Testis (tissue), 5 donors: ENCODE measurements at places on chromosomes 13 and 19.
A peak's percentile ranks its signal among the peaks of the same experiment; 100 is the strongest.

GRCh38 chr13:34459856-34460255 lies 482.2 kb upstream of the NBEA start:
- DNase-seq: no peak

GRCh38 chr13:112859817-112860190 lies 109.2 kb upstream of the MCF2L start:
- no peak for DNase-seq

DNA sequence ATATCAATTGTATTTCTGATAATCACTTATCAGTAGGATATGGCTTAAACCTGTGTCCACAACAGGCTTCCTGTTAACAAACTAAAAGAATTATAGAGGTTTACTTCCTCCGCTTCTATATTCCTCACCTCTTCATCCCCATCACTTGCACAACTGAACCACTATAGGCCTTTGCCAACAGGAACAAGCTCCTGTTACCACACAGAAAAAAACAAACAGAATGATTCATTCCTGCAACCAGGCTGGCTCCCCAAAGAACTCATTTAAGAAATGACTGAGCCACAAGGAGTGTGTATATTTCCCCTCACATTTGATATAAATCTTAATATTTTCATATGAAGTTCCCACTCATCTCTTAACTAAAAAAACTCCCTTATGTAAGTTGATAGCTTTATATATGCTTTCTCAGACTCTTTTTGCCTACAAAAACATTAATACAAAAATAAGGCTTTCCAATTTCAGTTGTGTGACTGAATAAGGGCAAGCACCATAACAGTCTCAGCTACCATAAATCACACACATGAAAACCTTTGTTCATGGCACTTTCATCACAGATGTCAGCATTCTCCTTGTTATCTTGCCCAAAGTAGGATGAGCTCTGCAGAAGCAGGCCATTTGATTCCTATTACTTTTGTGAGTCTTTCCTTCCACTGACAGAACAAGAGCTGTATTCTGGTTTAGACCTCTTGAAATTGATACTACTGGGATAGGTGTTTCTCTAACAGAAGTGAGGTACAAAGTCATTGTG lies 366.8 kb downstream of the SLITRK1 start:
- no peak for DNase-seq

- DNase-seq: no peak
Measured at GRCh38 chr13:110179116-110179856, 127.7 kb downstream of the COL4A1 start.

DNA sequence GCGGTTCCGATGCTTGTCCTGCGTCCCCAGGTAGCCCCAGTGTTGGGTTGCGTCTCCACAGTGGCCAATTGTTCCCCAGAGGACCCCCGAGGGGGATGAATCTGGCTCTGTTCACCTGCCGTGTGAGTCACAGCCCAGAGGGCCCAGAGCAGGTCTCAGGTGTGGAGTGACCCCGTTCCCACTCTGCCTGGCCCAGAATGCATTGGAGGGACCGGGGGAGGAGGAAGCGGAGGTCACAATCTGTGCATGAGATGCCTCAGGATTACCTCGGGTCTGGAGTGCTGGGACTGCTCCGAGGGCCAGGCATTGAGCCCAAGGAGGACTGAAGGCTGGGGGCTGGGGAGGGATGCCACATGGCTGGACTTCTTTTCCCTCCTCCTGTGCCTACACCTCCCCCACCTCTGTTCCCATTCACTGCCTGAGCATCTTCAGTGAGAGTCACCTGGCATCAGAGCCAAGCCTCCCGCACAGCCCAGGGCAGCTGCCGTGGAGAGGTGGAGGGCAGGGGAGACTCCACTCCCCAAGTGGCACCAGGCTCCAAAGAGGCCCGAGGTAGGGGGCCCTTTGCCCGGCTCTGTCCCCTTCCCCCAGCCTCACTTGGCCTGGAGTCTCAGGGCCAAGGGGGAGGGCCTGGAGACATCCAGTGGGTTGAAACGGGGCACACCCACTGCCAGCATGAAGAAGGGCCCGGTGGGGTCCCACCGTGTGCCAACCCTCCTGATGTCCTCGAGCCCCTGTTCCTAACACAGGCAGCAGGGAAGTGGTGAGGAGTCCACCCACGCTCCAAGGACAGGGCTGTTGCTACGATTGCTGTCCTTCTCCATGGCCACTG lies 81.1 kb downstream of the CHST8 start:
- no peak for DNase-seq

DNA sequence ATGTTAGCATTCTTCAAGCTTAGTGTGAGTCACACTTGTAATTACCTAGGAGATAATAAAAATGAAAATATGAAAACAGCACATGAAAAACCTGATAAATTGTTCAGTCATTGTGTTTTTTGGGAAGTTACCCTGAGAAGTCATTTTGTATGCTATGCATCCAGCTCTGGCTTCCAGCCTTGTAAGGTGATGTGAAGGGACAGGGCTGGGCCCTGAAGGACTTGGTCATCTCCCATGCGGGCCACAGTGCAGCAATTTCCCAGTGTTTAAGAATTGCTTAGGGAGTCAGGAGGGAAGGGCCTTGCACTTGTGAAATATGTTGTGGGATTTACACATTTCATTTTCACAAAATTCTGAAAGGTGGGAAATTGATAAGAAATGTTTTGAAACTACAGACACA lies 41.3 kb downstream of the ARHGEF7 start:
- DNase-seq: no peak

DNA sequence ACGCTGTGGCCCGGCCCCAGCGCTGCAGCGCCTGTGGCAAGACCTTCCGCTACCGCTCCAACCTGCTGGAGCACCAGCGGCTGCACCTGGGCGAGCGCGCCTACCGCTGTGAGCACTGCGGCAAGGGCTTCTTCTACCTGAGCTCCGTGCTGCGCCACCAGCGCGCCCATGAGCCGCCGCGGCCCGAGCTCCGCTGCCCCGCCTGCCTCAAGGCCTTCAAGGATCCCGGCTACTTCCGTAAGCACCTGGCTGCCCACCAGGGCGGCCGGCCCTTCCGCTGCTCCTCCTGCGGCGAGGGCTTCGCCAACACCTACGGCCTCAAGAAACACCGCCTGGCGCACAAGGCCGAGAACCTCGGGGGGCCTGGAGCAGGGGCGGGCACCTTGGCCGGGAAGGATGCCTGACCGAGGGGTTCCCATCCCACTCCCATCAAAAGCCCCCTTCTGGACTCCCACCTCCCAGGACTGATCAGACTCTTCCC lies 7.9 kb downstream of the ZNF784 start:
- no peak for DNase-seq

GRCh38 chr19:9650345-9650744 lies 24.6 kb downstream of the ZNF562 start:
- DNase-seq: no peak

DNA sequence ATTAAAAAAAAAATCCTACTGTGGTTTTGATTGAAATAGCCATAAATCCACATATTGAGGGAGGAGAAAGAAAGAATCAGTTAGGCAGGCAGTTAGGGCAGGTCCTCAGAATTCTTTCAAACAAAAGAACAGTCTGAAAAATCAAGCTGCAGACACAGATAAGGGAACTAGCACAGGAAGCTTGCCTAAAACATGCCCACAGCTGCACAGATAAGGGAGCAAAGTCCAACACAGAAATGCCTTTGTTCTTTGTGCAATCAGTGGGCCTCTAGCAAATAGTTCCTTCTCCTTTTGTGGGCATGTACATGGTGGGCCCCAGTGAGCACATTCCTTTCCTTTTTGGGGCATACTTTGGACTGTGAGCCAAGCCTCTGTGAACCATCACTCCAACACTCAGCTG lies 42.7 kb downstream of the UTP14C start:
- peak; percentile 28 for DNase-seq
